T-helper 17 cell (primary cell): ENCODE measurements at places on chromosomes 7 and 10. TPM values are rescaled to one million over a fixed set of nuclear protein-coding genes. Genes with fewer than 3 reads are reported as not detected.

The HOGA1 gene
- not detected for total RNA-seq

The HOXA9 gene
- total RNA-seq: not detected

The CLDN4 gene
- total RNA-seq: 0.23 TPM

The PHTF2 gene
- 68.1 TPM for total RNA-seq

The CTAGE15 gene
- total RNA-seq: 0.73 TPM

The ZC3HAV1L gene
- total RNA-seq: 2.2 TPM

The EBF3 gene
- total RNA-seq: not detected

The ACSM6 gene
- total RNA-seq: not detected

The ZYX gene
- total RNA-seq: 165 TPM

The PRSS37 gene
- not detected for total RNA-seq

The YWHAG gene
- total RNA-seq: 26.0 TPM

GRCh38 chr7:157002819-157003421 is 7.5 kb downstream of the MNX1 start:
- DNase-seq: no peak

DNA sequence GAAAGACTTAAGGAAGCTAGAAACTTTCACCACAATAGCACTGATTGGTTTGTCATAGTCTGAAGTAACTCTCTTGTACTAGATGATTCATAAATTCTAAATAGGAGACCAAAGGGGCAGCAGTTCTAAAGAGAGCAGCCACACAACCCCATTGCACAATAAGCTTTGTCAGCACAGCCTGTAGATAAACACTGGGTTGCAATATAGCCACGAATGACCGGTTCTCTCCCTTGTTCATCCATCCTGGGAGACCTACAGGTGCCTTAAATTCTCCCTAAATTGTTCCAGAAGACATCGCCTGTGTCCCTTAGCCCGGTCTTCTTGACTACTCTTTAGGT is 167.0 kb downstream of the SNX13 start:
- DNase-seq: no peak

GRCh38 chr10:125116041-125116649 is 44.2 kb downstream of the CTBP2 start:
- no peak for DNase-seq

DNA sequence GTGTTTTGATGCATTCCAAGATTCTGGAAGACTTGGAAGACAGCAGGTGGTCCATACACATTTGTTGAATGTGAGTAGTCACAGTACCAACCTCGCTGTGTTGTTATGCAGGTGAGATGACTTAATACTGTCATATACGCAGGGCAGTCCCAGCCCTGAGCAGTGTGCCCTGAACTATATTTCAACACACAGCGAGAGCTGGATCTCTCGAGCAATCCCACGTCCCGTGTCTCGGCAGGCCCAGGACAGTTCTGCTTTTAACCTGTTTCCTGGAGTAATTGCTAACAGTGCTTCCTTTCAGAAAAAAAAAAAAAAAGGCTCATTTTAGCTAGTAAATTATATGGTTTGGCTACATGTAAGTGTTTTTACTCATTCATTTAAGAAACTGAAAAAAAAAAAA is 179.7 kb downstream of the PRKCQ start:
- no peak for DNase-seq

GRCh38 chr7:32036557-32036956 is 33.6 kb downstream of the PDE1C start:
- no peak for DNase-seq

DNA sequence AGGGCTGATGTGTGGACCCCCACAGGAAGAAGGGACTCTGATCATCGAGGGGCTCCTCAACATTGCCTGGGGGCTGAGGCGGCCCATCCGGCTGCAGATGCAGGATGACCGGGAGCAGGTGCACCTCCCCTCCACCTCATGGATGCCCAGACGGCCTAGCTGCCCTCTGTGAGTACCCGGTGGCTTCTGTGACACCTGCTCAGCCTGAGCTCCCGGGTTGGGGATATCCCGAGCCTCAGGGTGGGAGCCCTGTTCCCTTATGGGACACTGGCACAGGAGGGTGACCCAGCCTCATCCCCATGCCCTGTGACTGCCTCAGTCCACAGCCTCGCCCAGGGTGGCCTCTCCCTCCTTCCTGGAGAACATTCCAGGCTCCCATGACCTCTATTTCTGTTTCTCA is 3.9 kb upstream of the DEPP1 start:
- DNase-seq: no peak

- peak; percentile 42 for DNase-seq
Observed at GRCh38 chr10:79444199-79445119, 965 bp downstream of the ZCCHC24 start.

DNA sequence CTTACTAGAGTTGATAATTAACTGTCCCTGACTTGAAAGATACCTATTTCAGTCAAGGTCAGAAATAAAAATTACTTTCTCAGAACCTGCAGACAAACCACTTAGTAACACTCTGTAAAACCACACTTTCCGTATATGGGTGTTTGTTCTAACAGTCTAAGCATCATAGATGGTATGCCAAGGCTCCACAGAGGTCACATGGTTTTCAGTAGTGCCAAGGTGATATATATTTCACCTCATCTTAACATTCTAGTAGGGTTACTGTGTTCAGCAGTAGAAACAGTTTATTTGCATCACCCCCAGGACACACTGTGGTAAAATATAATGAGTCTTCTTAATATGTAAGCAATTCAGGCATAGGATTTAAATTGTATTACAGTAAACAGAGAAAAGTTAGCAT is 61.5 kb downstream of the KCND2 start:
- no peak for DNase-seq

DNA sequence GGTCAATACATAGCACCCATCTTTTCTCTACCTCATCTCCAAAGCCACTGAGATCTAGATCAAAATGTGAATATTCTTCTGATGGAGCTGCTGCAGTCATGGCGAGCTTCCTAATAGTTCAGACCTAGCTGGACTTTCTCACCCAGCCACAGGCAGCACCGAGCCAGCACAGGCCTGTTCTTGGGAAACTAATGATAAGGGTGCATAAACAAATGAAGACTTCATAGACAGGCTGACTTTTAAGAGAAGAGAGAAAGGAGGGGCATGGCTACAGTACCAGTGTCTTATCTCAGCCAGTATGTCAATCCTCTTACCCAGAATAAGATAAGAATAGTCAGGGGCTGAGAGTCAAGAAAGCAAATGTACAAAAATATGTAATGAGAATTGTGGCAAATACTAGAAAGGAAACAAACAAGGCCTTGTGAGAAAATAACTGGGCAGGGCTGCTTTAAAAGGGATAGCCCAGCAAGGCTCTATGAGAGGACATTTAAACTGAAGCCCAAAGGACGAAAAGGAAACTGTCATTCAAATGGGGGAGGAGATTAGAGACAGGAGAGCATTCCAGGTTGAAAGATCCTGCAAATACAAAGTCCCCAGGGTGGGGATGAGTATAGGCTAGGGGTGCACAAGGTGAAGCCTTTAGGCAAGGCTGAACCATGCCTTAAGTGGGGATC is 21.8 kb upstream of the CDK14 start:
- no peak for DNase-seq

- no peak for DNase-seq
Observed at GRCh38 chr10:103062854-103063590, 130.1 kb downstream of the NT5C2 start.

- no peak for DNase-seq
Observed at GRCh38 chr10:59106441-59106840, 70.0 kb upstream of the PHYHIPL start.

DNA sequence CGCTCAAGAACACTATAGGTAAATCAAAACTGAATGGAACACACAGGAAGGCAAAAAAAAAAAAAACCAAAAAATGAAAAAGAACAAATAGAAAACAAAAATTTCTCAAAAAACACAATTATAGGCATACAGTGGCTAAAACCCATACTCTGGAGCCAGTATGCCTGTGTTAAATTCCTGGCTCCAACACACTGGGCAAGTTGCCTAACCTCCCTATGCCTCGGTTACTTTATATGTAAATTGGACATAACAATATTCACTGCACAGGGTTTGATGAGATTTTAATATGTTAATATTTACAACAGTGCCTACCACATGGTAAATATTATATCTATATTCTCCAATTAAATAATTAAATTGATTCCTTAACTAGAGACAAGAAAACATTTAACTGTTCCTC is 217.1 kb downstream of the HTR7 start:
- DNase-seq: no peak

GRCh38 chr10:34046506-34047034 is 712.1 kb upstream of the NRP1 start:
- no peak for DNase-seq

GRCh38 chr10:15879058-15879457 is 18.8 kb upstream of the MINDY3 start:
- DNase-seq: no peak

- no peak for DNase-seq
Observed at GRCh38 chr7:144907577-144907976, 71.7 kb upstream of the TPK1 start.

- DNase-seq: no peak
Observed at GRCh38 chr10:12549297-12549696, 199.9 kb downstream of the CAMK1D start.

- no peak for DNase-seq
Observed at GRCh38 chr10:86169066-86169465, 197.5 kb downstream of the GRID1 start.

- no peak for DNase-seq
Observed at GRCh38 chr7:85306115-85306514, 119.3 kb upstream of the SEMA3D start.

- no peak for DNase-seq
Observed at GRCh38 chr7:84948634-84949033, 238.2 kb downstream of the SEMA3D start.

GRCh38 chr10:11936389-11937152 is 106.0 kb downstream of the UPF2 start:
- no peak for DNase-seq

DNA sequence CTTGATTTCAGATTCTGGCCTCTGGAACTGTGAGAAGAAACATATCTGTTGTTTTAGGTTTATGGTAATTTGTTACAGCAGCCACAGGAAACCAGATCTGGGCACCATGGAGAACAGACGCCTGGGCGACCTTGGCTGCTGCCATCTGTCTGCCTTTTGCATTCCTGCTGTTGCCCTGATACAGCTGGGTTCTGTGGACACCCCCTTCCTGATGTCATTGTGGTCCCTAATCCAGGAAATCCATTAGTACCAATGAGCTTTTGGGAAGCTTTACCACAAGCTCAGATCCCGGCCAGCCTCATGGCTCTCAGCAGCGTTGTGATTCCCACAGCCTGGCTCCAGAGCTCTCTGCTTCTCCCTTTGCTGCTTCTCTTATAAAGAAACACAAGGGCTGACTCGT is 174.2 kb upstream of the NPS start:
- no peak for DNase-seq

GRCh38 chr7:78601728-78602127 is 803.2 kb downstream of the PHTF2 start:
- no peak for DNase-seq

- no peak for DNase-seq
Observed at GRCh38 chr10:97518301-97519043, 19.7 kb downstream of the UBTD1 start.

GRCh38 chr7:120373174-120373573 is 100.2 kb downstream of the KCND2 start:
- DNase-seq: no peak
